Stimulated activated CD8-positive, alpha-beta memory T cell treated with anti-CD3 and anti-CD28 coated beads, Interleukin-4, amount 100 ng/mL, for 1 hour (primary cell): ENCODE measurements at places on chromosomes 6 and 20.

GRCh38 chr6:106154326-106154725, 68.2 kb downstream of the PRDM1 start:
- no peak for DNase-seq

DNA sequence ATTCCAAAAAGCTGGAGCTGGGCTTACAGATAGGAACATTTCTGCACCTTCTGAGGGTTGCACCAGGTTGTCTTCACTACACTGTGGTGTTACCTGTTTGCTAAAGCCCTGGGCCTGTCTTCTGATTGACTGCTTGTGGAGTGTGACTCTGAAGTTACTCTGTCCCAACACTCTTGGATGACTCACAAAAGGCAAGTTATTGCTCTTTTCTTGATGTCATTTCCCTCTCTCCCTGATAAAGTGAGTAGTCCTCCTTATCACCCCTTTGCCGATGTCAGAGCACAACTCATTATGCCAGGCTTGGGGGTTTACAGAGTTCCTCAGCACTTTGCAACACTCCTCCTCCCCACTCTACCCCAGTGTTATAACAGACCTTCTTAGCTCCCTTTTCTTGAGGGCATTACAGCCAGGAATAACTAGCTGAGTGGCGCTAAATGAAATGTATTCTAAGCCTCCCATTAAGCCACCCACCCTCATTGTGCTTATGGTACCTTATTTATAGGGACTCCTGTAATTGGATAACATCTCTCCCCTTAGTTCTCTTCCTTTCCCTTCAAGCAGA, 36.1 kb upstream of the NKX2-4 start:
- DNase-seq, result no peak

DNA sequence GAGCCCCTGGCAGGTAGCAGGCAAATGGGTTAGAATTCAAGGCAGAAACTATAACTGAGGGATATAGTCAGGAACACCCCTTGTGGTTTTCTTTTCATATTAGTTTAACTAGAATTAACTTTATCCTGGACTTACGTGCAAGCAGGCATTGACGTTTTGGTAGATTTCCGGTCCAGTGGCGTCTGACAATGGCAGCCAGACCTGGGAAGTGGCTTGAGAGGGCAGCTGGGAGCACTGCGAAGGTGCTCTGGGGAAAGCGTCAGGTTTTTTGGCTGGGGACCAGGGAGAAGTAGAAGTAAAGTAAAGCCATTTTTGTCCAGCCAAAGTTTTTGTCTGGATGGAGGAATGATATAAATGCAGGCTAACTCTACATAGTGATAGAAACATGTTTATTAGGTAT, 8.4 kb upstream of the ACSS1 start:
- no peak for DNase-seq

DNA sequence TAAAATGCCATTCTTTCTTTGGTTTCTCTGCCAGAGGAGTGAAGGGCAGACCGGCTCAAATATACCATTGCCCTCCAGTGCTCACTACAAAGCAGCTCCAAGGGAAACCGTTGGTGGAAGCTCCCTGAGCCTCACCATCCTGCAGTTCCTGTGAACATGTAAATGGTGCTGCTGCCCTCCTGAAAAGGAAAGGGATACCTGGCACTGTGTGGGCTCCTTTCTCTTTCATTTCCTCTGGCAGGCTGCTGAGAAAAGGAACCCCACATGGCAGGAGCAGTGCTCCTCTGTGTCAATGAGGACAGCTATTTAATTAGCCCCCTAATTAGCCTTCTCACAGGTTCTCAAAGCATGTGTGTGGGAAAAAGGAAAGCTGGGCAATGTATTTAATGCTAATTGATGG, 142.5 kb downstream of the KLHL32 start:
- no peak for DNase-seq

- DNase-seq, result no peak
Measured at GRCh38 chr20:37315021-37315451, 25.6 kb downstream of the MANBAL start.

GRCh38 chr6:8875986-8876385, 440.6 kb upstream of the SLC35B3 start:
- no peak for DNase-seq

- DNase-seq, result no peak
Measured at GRCh38 chr6:38427492-38428210, 212.1 kb downstream of the BTBD9 start.

DNA sequence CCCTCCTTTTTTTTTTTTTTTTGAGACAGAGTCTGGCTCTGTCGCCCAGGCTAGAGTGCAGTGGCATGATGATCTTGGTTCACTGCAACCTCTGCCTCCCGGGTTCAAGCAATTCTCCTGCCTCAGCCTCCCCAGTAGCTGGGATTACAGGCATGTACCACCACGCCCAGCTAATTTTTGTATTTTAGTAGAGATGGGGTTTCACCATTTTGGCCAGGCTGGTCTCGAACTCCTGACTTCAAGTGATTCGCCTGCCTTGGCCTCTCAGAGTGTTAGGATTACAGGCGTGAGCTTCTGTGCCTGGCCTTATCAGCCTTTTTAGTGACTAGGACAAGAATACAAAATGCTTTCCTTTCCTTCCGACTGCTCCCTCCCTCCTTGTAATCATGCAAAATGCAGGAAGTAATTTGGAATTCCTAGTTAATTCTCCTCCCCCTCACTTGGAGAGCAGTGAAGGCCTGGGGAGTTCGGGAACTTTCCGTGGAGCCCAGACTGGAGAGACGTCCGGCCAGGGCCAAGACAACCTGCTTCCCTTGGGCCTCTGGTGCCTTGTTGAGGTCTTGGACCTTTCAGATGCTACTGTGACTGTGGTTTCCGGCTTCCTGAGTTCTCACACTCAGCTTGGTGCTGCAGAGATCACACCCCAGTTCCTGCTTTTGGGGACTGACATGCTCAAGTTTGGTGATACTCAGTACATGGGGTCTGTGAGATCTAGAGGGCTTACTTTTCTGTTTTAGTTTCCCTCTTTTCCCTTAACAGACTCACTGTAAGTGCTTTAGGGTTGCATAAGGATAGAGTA, 3.9 kb upstream of the PHF20 start:
- peak; percentile 31 for DNase-seq

DNA sequence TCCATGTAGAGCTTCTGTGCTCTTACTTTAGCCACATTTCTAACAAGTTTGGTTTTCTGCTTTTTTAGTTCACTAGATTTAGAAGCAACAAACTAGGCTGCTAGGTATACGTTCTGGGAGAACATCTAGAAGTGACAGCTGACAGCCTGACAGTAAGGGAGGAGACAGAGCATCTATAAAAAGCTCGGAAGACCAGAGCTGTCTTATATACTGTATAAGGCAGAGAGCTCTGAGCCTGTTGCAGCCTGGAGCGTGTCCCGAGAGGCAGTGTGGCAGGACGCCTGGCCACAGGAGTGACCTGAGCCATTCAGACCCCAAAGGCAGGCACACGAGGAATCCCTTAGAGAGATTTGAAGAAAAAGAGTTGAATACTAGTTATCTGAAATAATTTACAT, 24.6 kb downstream of the PPP1R14C start:
- DNase-seq, result no peak

- no peak for DNase-seq
Measured at GRCh38 chr6:104591573-104592334, 268.0 kb downstream of the HACE1 start.

DNA sequence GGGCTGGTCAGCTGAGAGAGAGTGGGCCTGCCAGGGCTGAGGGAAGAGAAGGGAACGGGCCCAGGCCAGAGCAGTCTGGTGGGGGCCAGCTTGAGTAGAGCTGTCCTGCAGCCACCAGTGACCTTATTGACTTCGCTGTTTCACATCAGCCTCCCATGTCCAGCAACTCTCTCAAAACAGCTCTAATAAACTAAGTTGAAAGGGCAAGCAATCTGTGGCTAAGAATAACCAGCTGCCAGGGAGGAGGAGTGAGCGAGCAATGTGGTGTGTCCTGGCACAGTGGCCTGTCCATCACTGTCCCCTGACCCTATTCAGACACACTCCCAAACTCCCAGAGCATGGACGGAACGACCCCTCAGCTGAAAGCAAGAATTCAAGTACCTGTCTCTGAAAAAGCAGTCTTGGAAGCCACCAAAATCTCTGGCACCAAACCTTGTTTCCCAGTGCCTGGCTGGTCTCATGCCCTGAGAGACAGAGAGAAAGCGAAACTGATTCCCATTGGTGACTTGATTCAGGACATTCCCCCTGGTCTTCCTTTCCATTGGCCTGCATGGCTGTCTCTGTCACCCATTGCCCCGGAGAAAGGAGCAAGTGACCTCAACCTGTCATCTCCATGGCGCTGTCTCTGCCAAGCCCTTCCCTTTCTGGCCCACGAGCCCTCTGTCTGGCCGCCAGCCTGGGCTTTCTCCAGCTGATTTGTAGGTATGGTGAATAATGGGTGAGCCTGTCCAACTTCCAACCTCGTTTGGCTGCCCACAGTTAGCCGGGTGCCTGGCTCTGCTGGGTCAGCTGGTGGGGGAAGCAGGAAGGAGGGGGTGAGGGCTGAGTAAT, at the start of gene DDO:
Gene DDO, minus strand, starts transcription at position 490 of the 831 bp plus-strand sequence. CDS start 2,113 bp downstream, outside the sequence.
- no peak for DNase-seq
